Heart left ventricle (tissue), 16 donors: ENCODE measurements at places on chromosomes 2 and 18. TPM values are rescaled to one million over a fixed set of nuclear protein-coding genes. Genes with fewer than 3 reads are reported as not detected.

Gene CAPN14
- 0.19 TPM for total RNA-seq

Gene POMC
- 3.1 TPM for total RNA-seq

Gene SYT4
- total RNA-seq: not detected

Gene RAX
- not detected for total RNA-seq

Gene SLC9A4
- total RNA-seq: not detected

Gene AGXT
- total RNA-seq: not detected
